IMR-90 (cell line): ENCODE measurements at places on chromosomes 7 and 10. TPM values are rescaled to one million over a fixed set of nuclear protein-coding genes. Genes with fewer than 3 reads are reported as not detected.

DNA sequence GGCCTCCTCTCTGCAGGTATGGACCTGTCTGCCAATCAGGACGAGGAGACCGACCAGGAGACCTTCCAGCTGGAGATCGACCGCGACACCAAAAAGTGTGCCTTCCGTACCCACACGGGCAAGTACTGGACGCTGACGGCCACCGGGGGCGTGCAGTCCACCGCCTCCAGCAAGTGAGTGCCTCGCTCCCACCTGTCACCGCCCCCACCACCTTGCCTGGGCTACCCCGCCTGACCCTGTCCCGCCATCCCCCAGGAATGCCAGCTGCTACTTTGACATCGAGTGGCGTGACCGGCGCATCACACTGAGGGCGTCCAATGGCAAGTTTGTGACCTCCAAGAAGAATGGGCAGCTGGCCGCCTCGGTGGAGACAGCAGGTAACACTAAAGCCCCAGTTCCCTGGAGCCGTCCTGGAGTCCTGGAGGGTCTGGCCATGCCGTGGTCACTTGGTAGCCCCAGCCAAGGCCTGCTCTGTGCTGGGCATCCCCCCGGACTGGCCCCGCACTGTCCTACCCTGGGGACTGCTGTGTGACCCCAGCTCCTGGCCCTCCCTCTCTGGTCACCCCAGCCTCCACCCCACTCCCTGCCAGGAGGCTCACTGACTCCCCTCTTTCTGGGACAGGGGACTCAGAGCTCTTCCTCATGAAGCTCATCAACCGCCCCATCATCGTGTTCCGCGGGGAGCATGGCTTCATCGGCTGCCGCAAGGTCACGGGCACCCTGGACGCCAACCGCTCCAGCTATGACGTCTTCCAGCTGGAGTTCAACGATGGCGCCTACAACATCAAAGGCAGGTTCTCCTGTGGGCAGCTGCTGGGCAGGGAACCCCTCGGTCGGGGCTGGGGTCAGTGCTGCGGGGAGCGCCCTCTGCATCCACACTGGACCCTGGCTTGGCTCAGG, 178.0 kb downstream of the RNF216 start:
- DNase-seq: no peak

DNA sequence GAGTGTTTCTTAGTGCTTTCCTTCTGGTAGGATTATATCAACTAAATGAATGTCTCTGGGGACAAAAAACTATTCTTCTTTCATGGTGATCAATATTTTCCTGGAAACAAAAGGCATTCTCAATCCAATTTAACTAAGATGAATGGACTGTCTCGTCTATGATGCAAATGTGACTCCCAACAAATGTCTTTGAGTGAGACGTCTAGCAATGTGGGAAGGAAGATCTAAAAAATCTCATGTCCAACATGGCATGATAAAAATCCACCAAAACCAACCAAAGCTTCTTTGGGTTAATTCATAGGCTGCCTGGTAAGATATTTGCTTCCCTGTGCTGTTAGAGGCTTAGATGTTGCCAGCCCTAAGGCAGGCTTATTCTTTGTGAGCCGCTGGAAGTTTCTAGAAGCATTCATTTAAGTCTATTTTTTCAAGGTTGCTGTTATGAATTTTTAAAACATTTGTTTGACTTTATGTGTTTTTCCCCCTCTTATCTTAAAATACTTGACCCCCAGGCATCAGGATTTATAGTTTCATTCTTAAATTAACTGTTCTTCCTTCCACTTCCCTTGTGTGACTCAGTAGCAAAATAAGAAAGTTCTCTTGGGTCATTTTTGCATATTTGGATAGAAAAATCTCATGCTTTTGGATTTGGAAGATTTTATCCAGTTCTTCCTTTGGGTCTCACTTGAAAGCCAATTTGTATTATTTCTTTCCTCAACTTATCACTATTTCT, 156.3 kb downstream of the NRP1 start:
- no peak for DNase-seq

GRCh38 chr10:77553311-77553710, 84.3 kb downstream of the KCNMA1 start:
- DNase-seq: no peak

The NEUROD6 gene
- total RNA-seq: not detected in 2 replicates
